NCI-H510A (cell line): ENCODE measurements at places on chromosomes 16 and 17.

DNA sequence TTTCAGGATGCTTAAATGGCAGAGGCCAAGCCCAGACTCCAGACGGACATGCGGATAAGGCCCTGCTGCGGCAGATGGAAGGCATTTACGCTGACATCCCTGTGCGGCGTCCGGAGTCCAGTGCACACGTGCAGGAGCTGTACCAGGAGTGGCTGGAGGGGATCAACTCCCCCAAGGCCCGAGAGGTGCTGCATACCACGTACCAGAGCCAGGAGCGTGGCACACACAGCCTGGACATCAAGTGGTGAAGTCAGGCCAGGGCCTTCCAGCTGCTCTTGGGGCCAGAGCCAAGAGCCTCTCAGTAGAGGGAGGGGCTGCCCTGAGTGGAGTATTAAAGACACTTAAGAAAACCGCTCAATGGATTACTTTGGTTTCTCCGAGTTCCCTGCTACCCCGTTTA is 29.4 kb downstream of the NARF start:
- no peak for DNase-seq

- no peak for DNase-seq
Measured at GRCh38 chr16:27287051-27287811, 18.7 kb upstream of the NSMCE1 start.

DNA sequence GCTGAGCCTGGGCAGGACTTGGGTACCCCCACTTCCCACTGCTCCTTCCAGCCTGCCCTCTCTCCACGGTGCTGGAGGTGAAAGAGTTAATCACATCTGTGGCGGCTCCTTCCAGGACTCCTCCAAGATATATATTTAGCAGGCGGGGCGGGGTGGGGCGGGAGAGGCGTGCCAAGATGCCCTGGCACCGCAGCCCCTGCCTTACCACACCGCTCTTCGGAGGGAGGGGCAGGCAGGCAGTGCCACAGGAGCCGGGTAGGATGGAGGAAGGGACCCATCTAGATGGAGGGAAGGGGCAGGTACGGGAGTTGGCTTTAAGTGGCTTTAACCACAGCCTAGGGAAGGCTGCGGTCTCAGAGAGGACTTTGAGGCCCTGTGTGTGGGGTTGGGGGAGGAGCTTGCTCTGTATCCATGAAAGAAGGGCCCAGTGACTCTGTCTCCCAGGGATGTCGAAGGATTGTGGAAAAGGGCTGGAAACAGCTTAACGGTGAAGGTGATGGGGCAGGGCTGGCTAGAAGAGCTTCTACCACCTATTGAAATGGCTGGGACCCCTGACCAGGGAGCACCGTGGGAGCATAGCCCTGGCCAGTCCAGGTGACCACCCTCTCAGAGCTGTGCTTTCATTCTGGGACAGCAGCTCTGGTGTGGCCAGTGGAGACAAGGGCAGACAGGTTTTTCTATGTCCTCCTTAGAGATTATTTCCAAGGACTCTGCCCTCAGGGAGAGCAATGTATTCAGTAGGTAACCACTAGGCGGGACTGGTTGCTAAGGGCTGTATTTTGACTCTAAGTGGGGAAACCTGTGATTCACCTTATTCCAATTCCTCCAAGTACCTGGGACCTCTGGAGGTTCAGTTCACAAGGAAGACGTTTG is 13.0 kb downstream of the GPR142 start:
- DNase-seq, result peak; percentile 27

- no peak for DNase-seq
Measured at GRCh38 chr17:76261421-76262215, 3.5 kb upstream of the UBALD2 start.

GRCh38 chr17:62704381-62704971 is 77.0 kb downstream of the MRC2 start:
- DNase-seq, result peak; percentile 24

DNA sequence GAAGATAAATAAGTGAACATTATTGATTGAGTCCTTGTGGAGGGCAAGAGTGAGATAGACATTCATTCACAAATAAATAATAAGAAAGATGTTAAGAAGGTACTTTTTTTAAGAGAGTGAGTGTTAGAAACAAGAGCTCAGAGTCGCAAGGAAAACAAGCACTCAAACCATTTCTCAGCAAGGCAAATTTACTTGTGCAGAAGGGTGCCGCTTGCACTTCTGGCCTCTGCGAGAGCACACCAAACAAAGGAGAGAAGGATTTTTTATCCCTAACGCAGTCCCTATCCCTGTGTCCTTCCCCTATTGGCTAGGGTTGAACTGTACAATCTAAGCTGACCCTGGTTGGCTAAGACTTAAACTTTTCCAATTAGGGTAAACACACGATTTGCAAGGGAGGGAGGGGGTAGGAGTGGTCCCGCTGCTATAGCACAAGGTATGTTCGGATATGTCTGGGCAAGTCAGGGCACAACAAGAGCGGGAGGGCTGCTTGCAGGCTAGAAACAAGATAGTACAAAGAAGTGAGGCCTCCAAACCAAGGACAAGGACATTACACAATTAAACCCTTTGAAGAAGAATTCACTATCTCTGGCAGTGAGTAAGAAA is 156.2 kb downstream of the PPM1E start:
- DNase-seq, result no peak

GRCh38 chr16:1556254-1556653 is 22.8 kb downstream of the TMEM204 start:
- no peak for DNase-seq

DNA sequence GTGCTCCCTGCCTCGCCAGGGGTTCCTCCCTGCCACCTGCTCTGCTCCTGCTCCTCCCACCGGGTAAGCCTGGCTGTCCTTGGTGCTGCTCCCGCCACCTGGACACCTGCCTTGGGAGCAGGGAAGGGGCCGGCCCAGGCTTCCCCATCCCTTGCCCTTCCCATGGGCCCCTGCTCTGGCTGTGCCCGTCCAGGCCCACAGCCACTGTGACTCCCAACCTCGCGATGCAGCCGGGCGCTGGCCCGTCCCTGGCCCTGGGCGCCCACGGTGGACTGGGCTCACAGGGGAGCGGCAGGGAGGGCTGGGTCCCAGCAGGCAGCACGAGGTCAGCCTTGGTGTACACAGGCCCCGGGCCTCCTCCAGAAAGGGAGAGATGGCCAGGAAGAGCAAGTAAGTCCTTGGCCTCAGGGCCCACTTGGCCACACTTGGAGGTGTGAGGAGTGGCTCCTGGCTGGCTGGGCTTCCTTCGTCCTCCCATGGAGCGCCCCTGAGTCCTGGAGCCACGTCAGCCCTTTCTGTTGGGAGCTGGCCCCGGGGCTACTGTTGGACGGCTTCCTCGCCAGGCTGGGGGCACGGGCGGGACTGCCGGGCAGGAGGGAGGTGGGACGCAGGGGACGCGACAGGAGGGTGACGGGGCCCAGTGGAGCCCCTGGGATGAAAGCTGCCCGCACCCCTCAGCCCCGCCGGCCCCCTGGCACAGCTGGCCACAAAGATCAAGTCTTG is 15.3 kb downstream of the ENGASE start:
- peak; percentile 23 for DNase-seq

DNA sequence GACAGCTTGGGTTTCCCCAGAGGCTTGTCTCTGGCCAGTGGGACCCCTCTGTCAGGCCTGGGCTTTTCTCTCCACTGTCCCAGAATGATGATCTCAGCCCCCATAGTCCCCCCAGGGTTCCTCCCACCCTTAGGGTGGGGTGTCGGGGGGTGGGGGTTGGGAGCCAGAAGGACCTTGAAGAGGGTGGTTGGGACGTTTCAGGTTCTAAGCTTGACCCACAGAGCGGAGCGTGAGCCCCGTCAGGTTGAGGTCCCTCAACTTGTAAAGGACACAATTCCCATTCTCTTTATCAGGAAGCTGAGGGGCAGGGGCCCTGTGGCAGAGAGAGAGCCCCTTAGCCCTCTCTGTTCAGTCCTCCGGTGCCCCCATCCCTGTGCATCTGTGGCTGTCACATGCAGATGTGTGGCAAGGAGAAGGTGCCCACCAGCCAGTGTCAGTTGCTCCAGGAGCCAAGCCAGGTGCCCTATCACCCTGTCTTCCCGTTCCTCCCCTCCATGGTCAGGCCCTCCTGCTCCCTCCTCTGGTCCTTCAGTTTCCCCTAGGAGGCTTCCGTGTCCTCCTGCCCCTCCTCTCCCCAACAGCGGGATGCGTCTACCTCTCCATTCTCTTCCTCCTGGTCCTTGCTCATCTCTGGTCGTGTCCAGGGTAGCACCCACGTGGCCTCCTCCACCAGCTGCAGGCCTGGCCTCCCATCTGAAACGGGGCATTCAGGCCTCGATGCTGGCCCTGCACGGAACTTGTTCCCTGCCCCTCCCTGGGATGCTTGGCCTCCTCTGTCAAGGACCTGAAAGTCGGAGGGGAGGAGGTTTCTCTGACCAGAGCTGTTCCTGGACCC is 1.5 kb upstream of the NTN3 start:
- DNase-seq, result no peak

DNA sequence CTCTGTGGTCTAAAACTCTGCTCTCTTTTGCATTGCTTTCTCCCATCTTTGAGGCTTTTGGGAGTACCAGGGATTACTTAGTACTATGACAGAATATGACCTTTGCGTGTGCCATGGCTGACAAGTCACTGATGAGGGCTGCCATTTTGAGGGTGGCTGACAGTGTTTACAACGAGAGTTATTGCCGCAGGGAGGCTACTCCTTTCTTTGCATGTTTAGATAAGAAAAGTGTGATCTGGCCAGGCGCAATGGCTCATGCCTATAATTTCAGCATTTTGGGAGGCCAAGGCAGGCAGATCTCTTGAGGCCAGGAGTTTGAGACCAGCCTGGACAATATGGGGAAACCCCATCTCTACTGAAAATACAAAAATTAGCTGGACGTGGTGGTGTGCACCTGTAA is 77.5 kb downstream of the GSG1L start:
- no peak for DNase-seq

GRCh38 chr16:64225036-64225435 is 896.8 kb downstream of the CDH11 start:
- DNase-seq, result no peak

- no peak for DNase-seq
Measured at GRCh38 chr16:88720396-88720970, 14.2 kb downstream of the CTU2 start.

GRCh38 chr17:28572259-28573039 is 1.1 kb upstream of the PIGS start:
- DNase-seq, result no peak

- DNase-seq, result no peak
Measured at GRCh38 chr16:590815-591200, 942 bp downstream of the RAB40C start.

DNA sequence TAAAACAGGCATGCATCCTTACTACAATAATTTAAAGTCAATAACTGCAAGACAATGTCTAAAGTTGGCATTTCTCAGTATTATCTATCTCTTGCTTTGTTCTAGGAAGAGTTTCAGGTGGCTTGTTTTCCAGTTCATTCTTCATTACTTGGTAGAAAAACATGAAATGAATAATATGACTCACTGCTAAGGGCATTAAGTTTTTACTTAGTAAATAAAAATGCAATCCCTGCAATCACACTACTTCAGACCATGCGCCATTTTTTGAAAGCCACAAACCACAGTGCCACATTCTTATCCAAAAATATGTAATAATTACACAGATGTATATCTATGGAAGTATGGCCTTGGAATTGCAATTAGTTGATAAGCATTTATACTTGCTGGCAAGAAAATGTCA is 55.4 kb downstream of the CREBBP start:
- DNase-seq, result no peak

GRCh38 chr16:8907096-8907495 is 24.9 kb downstream of the LITAFD start:
- no peak for DNase-seq

DNA sequence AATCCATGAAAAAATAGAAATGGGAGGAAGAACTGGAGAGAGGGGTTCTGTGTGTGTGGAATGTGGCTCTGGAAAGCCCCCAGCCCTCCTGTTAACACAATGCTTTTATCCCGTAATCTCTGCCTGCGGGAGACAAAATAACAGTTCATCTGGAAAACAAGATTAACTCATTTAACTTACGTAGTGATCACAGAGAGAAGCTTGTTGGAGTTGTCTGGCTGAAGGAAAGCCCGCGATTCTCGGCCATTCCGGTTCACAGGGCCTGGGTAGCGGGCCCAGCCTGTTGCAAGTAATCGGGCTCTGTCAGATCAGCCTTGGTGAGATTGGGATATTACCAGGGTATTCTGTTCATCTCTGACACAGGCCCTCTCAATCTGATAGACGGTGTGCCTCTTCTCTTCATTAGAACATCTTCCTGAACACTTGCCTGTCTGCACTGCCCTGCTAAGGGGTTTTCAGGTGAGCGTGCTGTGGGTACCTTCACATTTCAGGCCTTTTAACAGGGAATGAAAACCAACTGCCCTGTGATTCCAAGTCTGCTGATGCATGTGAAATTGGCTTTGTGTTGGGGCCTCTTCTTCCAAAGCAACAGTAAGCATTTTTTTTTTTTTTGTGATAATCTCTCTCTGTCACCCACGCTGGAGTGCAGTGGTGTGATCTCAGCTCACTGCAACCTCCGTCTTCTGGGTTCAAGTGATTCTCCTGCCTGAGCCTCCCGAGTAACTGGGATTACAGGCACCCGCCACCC is 609.9 kb downstream of the WWOX start:
- DNase-seq, result no peak

DNA sequence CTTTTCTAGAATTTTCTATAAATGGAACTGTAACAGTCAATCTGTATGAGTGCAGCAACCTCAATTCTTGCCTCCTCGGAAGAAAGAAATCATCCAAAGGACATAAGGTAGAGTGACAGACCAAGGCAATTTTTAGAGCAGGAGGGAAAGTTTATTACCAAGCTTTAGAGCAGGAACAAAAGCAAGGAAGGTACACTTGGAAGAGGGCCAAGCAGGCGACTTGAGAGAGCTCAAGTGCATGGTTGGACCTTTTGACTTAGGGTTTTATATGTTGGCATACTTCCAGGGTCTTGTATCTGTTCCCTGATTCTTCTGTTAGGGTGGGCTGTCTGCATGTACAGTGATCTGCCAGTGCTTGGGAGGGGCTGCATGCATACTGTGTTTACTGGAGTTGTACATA is 50.3 kb downstream of the SCNN1G start:
- no peak for DNase-seq

- no peak for DNase-seq
Measured at GRCh38 chr16:85055493-85056210, 28.1 kb downstream of the KIAA0513 start.

- DNase-seq, result no peak
Measured at GRCh38 chr16:19857593-19858339, 26.9 kb downstream of the GPRC5B start.

- DNase-seq, result no peak
Measured at GRCh38 chr17:74276051-74276476, 2.0 kb downstream of the DNAI2 start.

GRCh38 chr16:49453021-49453420 is 79.4 kb downstream of the C16orf78 start:
- DNase-seq, result no peak

GRCh38 chr16:27576729-27577128 is 26.8 kb downstream of the KATNIP start:
- DNase-seq, result no peak
